Colonic mucosa (tissue), 4 donors: ENCODE measurements at places on chromosomes 1 and 21.

DNA sequence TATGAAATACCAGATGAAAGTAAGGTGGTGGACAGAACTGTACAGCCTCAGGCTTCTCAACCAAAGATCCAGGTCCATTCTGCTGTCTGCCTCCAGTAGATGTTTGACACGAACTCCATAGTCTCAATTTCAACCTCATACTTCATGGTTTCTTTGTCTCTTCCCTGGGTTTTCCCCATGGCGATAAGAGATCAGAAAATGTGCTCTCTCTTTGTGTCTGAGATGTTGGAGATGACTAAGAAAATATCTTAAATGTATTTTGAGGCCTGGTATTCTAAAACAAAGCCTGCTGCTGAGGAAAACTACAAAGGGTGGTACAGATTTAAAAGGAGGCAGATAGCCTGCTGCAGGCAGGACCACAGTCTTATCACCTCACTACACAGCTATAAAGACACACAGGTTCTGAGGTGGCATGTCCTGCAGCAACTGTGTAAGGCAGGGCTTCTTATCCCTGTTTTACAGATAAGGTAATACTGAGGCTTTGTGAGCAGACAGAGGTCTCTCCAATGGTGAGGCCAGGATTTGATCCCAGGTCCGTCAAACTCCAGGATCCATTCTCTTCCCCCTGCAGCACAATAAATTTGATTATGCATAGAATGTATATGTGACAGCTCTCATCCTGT lies 40.0 kb upstream of the CACNA1E start:
- no peak for DNase-seq

DNA sequence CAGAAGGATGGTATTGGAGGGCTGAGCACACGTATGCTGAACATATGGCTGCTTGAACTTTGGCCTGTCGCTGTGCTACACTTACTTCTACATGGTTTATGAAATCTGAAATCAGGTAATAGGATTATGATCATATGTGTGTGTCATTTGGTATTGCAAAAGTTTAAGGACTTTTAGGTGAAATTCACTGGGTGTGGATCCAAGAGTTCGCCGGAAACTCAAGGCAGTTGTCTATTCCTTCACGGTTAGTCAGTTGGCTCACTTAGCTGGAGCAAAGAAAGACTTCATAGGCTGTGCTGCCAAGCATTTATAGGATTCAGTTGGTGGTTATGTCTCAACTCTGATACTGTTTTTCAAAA lies 927 bp downstream of the UAP1 start:
- DNase-seq, result peak; percentile 52

DNA sequence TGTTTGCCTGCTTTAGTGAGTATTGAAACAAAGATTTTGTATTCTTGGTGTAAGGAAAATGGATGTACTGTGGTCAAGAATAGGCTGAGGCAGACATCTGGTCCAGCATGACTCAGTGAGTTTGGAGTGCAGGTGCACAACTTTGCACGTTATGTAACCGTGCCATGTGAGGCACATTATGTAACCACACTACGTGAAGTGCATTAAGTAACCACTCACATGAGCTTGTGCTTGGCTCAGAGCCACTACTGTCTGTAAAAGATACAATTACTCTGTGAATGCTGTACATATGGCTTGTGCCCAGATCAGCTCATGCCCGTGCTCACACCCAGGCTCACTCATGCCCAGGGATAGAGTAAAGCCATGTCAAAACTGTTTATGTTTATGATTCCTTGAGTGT lies 216.8 kb downstream of the CTH start:
- no peak for DNase-seq

DNA sequence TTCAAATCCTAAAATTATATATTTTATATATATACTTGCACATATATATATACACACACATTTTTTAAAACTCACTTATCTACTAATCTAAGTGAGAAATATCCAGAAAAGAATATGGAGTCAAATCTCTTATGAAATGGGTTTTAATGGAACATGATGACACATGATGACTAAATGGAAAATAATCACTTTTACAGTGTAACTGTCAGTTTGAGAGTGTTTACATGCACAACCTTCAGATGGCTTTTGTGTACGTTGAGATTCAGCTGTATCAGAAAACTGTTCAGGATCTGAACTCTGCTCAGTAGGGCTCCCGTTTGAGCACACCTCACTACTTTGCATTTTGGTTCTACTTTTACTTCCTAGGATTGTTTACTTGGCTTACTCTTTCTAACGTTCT lies 189.8 kb downstream of the DNAH14 start:
- DNase-seq, result no peak

- DNase-seq, result peak; percentile 74
These were observed 1.6 kb upstream of the ENO1 start for GRCh38 chr1:8879922-8880676.

- no peak for DNase-seq
These were observed 904 bp upstream of the RPL22 start for GRCh38 chr1:6200188-6200809.

DNA sequence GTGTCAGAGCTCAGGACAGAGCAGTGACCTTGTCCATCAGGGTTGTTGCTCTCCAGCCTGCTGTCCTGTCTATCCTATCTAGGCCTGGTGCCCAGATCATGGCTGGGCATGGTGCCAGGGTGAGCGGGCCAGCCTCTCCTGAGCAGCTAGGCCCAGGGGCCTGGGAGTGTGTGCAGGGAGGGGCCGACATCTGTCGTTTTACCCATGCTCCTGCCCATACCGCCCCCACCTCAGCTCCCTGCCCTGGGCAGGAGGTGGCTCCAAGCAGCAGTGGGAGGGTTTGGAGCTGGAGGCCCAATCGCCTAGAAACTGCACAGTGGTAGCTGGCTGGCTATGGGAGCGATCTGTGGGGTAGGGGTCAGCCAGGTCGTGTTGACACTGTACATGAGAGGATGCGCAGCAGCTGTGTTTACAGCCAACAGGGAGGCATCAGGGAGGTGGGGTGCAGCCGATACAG lies 6.5 kb downstream of the INSRR start:
- DNase-seq, result peak; percentile 37

DNA sequence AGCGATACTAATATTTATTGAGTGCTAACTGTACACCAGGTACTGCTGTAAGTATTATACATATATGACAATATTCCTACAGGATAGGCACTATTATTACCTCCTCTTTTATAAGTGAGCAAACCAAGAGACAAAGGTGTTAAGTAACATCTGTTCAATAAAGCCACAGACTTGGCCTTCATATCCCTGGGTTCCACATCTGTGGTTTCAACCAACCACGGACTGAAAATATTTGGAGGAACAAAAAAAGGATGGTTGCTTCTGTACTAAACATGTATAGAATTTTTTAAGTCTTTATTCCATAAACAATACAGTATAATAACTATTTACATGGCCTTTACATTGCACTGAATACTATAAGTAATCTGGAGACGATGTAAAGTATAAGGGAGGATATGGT lies 95.1 kb downstream of the RERE start:
- DNase-seq, result no peak

GRCh38 chr1:59952065-59952464 lies 25.5 kb upstream of the CYP2J2 start:
- no peak for DNase-seq

DNA sequence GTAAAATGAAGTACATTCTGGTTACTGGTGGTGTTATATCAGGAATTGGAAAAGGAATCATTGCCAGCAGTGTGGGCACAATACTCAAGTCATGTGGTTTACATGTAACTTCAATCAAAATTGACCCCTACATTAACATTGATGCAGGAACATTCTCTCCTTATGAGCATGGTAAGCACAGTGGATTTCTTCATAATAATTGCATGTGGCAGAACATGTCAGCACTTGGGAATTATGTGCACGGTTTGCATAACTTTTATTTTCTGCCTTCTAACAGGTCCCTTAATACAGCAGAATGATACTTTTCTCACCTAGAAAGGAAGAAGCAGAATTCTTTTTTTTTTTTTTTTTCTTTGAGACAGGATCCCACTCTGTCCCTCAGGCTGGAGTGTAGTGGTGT lies 3.8 kb downstream of the CTPS1 start:
- no peak for DNase-seq

DNA sequence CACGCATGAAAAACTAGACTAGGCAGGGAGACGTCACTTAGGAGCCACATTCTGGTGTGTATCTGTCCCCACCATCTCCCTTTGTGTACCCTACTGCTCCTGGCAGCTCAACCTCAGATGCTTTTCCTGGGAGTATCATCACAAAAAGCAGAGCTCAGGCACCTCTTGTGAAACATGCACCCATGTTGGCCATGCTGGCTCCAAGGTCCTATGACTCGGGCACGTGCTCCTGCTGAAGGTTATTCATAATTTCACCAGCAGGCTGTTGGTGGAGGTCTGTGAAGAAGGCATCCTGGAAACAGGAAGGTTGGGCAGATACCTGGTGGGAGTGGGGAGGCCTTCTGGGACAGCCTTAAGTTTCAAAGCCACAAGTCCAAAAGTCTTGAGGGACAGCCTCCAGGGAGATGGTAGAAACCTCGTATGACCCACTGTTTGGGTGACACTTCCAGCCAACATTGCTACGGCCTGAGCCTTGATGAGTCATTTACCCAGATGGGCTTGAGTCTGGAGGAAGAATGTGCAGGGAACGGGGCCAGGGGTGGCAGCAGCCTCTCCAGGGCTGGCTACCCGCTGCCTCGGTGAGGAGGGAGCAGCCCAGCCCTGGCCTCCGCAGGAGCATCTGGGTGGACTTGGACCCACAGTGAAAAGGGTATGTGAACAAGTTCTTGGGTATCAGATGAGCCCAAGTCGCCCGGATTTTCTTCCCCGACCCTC lies 75.8 kb downstream of the PGBD5 start:
- DNase-seq, result no peak
